Femur (tissue), 1 donor: ENCODE measurements at places on chromosomes 11 and 22.

DNA sequence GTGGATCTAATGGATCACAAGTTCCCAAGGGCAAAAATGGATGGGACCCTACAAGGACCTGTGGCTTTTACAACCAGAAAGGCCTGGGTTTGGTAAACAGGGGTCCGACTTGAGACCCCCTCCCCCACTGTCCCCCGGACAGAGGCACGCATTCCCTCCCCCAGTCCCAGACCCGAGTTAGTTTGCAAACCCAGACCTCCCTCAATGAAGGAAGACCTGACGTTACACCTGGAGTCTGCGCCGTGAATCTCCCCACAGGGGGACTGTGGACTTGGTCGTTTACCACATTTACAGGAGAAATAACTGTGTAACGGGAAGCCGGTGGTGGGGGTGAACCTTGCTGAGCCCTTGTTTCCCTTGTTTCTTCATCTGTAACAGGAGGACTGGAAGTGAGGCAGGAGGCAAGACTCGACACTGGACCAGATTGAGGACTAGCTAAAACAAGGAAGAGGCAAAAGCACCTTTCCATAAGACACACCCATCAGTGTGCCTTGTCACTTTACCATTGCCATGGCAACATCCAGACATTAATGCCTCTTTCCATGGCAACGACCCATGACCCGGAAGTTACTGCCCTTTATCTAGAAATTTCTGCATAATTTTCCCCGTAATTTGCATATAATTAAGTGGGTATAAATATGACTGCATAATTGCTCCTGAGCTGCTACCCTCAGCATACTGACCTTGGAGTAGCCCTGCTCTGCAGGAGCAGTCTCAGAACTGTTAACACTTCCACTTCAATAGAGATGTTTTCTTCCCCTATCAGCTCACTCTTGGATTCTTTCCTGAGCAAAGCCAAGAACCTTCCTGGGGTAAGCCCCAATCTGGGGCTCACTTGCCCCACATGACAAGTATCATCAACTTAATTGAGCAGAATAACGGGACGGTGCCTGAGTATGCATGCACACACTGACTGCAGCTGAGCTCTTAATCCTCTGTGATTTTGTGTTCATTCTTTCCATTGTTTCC lies 25.4 kb downstream of the PDGFB start:
- DNase-seq: no peak

- DNase-seq: peak; percentile 37
These were observed 47.9 kb upstream of the IGSF9B start for GRCh38 chr11:134004496-134005172.

- peak; percentile 32 for DNase-seq
These were observed 3.9 kb downstream of the MALAT1 start for GRCh38 chr11:65502555-65503367.

DNA sequence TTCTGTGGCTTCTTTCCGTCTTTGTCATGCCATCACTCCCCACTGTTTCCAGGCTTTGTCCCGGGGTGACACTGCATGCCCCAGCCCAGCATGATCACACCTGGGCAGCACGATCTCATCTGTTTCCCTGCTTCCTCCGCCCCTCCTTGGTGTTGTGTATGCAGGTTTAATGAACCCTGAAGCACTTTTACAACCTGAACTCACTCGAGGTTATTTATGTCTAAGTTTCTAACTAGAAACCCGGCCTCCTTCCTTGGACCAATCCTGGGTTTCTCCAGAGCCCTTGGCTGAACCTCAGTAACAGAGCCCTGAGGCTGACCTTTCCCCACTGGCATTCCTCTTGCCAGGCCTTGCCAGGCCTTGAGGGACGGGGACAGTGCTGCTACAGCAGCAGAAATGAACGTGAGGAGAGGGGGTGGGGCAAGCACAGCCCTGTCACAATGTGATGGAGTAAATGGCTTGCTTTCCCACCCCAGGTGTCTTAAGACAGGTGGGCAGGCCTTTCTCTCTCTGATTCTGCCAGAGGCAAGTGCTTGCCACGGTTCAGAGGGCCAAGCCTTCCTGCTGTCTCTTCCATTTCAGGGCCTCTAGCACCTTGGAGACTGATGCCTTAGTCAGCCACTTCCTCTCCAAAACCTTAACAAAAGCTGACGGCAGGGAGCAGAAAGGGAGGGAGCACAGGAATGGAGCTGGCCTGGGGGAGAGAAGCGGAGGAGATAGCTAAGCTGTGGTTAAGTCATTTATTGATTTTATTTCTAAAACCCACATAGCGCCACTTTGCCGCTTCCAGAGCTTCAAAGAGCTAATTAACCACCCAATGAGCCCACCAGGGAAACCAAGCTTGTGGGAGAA lies 3.1 kb upstream of the PYGM start:
- DNase-seq: no peak

DNA sequence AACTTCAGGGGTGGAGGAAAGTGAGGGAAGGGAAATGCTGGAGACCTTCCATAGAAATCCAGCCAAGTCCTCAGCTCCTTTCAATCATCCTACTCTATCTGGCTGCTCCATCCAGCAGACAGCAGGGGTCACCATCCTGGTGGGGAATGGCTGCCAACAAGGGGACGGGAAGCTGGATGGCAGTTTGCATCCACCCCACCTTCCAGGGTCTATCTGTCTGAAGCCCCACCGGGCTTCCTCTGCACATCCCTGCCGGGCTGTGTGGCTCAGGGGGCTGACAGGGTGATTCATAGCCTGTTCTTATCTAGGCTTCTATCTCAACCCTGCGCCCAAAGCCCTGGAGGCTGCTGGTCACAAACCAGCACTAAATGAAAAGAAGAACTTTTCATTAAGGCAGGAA lies 1.1 kb downstream of the SYTL2 start:
- no peak for DNase-seq

- no peak for DNase-seq
These were observed 11.1 kb upstream of the ENDOD1 start for GRCh38 chr11:95078526-95078925.

DNA sequence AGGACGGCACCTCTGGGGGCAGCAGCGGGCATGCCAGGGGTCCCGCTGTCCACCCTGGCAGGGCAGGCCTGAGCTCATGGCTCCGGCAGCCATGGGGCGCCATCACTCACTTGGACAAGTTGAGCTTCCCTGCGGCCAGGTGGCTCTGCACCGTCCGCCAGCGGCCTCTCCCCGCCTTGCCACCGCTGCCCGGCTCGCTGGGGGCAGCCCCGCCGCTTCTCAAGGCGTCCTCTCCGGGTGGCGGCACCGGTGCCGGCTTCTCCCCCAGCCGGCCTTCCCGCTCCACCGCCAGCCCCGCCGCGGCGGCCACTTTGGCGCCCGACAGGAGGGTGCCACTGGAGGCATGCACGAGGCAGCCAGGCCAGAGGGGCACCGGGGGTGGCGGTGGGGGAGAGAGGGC lies 35.0 kb downstream of the SYT7 start:
- no peak for DNase-seq
